DMS79 (cell line): ENCODE measurements at places on chromosomes 2 and 18.
A peak's percentile ranks its signal among the peaks of the same experiment; 100 is the strongest.

GRCh38 chr2:105812180-105813044 is 67.7 kb downstream of the NCK2 start:
- peak; percentile 25 for DNase-seq

DNA sequence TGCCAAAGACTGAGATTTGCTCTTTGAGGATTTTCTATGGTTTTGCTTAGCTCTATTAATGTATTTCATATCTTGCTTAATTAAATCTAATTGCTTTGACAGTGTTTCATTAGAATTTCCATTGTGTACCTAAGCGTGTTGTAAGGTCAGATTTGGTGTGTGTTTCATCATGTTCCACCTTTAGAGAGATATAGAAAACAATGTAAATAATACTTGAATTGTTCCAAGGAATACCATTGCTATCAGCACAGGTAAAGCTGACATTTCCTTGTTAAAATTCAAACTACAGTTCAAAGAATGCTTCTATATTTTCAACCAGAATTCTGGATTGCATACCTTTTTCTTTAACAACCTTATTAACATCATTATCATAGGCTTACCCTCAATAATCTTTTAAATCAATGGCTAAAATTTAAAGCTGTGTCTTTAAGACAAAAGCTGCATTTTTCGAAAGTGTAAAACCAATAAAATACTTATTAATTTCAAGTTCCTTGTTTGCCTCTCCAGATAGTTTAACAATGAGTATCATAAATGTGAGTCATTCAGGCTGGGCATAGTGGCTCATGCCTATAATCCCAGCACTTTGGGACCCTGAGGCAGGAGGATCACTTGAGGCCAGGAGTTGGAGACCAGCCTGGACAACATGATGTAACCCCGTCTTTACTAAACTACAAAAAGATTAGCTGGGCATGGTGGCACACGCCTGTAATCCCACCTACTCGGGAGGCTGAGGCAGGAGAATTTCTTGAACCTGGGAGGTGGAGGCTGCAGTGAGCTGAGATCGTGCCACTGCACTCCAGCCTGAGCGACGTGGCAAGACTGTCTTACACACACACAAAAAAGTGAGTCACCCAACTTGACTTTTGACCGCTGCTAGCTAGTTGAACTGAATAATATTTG is 188.0 kb upstream of the PKDCC start:
- DNase-seq: no peak

GRCh38 chr2:145017149-145017548 is 497.2 kb upstream of the ZEB2 start:
- no peak for DNase-seq

- no peak for DNase-seq
Observed at GRCh38 chr18:58249712-58250111, 205.7 kb downstream of the NEDD4L start.

GRCh38 chr2:51301381-51301780 is 269.4 kb upstream of the NRXN1 start:
- no peak for DNase-seq

GRCh38 chr18:24073791-24074190 is 59.2 kb downstream of the TTC39C start:
- no peak for DNase-seq

- peak; percentile 11 for DNase-seq
Observed at GRCh38 chr18:79588636-79589481, 90.7 kb upstream of the CTDP1 start.

DNA sequence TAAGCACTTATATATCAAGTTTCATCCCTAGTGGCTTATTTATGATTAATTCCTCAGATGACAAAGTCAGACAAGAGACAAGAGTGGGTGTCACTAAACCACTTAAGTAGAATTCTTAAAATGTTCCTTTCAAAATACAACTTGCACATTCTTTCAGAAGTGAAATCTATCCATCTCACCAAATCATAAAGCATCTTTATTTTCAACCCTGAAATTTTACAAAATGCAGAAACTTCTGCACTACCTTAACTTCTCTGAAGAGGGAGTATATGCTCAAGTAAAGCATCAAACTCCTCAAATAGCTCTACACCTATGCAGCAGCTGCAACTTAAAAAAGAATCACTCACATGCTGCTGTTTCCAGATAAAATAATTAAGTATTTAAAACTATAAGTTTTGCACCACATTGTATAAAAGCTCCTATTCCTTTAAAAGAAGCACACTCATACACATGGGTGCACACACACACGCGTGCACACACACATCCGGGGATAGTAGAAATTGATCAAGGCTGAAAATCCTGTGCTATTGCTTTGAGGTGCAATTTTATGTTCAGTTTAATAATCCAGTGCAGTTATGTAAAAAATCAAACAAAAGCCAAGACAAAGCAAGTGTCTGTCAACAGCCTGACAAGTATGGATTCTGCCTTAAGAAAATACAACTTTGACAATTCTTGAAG is 244.5 kb downstream of the TCF4 start:
- no peak for DNase-seq

- DNase-seq: no peak
Observed at GRCh38 chr2:197286805-197287595, 23.6 kb downstream of the ANKRD44 start.

GRCh38 chr2:68717305-68717661 is 17.3 kb upstream of the ARHGAP25 start:
- DNase-seq: no peak

DNA sequence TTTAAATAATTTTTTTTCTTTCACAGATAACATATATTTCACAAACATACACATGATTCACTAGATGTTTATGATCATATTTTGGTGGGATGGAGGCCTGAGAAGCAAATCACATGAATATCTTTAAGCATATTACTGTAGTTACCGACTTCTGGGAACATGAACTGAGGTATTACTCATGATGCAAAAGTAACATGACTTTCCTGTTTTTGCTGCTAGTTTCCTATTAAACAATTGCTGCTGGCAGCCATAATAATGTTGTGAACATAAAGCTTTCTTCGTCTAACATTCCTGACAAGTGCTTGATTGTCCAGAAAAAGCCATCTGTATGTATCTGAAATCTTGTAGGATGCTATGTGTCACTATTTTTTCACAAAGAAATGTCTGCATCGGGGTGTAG is 145.4 kb downstream of the MTX2 start:
- DNase-seq: no peak

- peak; percentile 55 for DNase-seq
Observed at GRCh38 chr2:138564586-138565229, 63.1 kb downstream of the SPOPL start.

DNA sequence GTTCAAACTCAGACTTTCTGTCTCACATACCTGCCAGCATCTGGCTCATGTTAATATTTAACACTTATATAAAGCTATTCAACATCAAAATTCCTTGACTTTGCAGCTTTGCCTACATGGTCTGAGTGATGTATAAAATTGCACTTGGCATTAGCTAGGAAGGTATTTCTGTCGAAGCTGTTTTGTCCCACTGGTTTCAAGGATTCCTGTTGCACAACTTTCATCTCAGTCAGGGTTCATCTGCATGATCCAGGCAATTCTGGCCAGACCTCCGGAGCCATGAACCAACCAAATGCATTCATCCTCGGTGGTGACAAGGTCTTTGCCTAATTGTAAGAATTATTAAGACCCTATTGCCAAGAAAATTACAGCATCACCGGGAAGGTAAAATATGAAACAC is 185.4 kb downstream of the ZEB2 start:
- no peak for DNase-seq

DNA sequence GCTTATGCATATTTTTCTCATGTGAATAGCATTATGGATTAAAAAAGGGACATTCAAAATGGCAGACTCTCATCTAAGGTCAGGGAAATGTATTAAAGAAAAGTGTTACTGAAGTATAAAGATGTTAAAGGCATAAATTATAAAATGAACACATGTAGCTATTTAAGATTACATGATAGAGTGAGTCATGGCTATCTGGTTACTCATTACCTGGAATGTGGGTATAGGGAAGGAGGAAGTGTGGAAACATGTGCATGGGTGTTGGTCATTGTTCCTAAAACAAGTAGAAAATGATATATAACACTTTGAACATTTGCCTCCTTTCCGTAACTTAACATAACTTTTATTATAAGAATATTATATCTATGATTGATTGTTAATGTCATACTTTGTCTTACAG is 66.4 kb downstream of the MYO1B start:
- DNase-seq: no peak

GRCh38 chr2:63881205-63881604 is 39.5 kb downstream of the UGP2 start:
- DNase-seq: peak; percentile 10

DNA sequence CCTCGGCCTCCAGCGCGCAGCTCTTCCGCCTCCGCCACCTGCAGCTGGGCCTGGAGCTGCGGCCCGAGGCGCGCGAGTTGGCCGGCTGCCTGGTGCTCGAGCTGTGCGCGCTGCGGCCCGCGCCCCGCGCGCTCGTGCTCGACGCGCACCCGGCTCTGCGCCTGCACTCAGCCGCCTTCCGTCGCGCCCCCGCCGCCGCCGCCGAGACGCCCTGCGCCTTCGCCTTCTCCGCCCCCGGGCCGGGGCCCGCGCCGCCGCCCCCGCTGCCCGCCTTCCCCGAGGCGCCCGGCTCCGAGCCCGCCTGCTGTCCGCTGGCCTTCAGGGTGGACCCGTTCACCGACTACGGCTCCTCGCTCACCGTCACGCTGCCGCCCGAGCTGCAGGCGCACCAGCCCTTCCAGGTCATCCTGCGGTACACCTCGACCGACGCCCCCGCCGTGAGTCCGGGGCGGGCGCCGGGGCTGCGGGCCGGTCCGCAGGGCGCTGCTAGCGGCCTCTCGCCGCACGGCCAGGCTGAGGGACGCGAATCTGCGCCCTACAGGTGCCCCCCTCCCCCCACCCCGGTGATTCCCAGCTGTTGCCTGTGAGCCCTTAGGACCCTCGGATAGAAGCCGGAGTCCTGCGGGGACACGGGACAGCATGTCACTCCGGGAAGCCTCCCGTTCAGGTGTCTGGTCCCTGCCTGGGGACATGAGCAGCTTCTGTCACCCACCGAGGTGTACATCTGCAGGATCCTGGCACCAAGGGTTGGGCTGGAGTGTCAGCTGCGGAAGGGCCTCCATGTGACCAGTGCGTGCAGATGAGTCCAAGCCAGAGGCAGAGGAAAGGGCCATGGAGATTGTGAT is 616 bp downstream of the RNPEPL1 start:
- no peak for DNase-seq

DNA sequence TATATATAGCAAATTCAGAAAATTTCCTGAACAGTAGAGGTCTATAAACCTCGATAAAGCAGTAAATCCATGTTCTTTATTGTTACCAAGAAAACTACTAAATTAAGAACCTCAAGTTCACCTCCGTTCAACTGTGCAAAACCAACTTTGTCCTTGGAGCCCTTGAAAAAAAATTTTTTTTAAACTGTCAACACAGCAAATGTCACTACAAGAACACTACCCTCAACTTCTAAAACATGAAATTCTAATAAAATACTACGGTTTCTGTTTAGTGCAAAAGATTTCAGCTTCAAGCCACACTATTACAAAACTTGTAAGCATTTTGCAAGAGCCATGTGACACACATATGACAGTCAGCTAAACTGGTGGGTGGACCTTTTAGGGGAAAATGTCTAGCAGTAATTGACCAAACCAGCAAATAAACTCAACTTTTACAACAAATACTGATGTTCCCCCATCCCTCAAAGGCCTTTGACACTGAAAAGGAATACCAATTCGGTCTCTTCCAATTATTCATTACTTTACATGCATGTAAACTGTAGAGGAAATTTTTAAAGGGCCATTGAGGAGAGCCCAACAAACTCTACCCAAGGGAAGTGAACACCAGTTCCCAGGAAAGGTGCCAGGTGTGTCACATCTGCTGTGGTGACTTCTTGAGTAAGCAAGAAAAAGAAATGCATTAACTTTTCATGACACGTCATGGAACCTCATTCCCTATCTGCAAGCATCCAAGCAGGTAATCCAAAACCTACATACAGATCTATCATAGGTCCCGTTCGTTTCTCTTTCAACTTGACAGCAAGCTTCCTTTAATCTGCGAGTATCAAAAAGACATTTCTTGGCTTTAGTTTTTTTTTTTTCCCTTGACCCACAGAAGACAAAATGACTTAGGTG is 1.4 kb downstream of the RAB1A start:
- no peak for DNase-seq

- DNase-seq: no peak
Observed at GRCh38 chr2:55932843-55933242, 9.3 kb upstream of the EFEMP1 start.

DNA sequence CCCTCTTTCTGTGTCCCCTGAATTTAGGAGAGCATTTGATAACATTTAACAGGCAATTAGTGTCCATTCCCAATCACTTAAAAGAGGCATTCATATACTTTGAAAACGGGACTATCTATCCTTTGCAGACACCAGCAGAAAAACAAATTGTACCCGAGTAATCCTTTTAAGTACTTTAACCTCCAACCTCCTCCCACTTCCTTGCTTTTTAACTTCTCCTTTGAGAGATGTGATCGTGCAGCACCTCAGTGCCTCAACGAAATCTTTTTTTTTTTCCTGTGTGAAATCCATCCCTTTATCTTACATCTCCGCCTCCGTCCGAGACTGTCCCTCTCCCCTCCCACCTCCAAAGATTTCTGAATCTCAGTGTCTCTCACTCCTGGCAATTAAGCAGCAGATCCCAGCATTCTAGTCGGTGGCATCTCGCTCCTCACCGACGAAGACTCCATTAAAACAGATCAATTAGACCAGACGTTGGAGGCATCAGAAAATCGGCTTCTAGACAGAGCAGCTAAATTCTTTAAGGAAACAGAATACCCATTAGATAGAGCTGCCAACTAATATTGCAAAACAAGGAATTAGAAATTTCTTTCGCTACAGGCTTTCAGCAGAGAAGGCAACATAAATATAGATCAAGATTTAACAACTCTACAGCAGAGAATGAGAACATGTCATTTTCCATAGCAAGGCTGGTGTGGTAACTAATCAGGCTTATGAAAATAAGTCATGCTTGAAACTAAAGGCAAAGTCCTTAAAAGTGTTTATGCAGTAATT is 1.9 kb upstream of the TMEFF2 start:
- DNase-seq: no peak

DNA sequence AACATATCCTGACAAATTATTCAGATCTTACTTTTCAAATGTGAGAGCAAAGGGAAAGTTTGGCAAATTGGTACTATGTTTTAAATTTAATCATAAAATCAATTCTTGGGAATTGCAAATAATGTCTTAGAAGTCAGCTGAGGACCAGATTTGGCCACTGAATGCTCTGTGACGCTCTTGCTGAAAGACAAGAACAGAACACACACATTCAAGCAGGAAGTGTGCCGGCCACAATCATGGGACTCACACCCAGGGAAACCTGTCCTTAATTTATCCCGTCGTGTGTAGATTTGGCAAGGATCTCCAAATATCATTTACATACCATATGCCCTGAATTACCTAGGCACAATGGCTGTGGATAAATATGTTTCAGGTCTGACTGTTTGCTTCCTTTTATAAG is 253.1 kb downstream of the TCF4 start:
- DNase-seq: no peak

DNA sequence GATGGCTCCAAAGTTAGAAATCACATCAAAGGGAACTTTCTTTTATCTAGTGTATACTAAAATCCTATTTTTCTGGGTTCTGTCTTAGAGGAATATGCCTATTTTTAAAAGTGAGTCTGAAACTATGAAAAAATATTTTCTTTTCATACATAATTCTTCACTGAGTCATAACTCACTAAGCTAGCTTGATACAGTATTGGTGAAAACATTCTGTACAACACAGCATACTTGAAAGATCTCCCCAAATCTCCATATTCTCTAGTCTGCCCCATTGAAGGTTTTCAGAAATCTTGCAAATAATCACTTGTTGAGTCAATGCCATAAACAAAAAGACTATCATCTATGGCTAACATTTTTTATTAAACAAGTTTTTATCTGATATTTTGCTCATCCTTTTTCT is 44.5 kb downstream of the COL3A1 start:
- no peak for DNase-seq
